ENCODE measurements at places on chromosomes 11 and 22. TPM values are rescaled to one million over a fixed set of nuclear protein-coding genes. Genes with fewer than 3 reads are reported as not detected.

- H3K4me1 ChIP-seq = no peaks in the 10 kb centered on the region
- no peak for DNase-seq
- H3K36me3 ChIP-seq = no peaks in the 10 kb centered on the region
- H3K4me3 ChIP-seq = no peak overlapping the region
- H3K27ac ChIP-seq = no peak overlapping the region
Measured at GRCh38 chr11:125871391-125872137, 15.9 kb upstream of the HYLS1 start.

DNA sequence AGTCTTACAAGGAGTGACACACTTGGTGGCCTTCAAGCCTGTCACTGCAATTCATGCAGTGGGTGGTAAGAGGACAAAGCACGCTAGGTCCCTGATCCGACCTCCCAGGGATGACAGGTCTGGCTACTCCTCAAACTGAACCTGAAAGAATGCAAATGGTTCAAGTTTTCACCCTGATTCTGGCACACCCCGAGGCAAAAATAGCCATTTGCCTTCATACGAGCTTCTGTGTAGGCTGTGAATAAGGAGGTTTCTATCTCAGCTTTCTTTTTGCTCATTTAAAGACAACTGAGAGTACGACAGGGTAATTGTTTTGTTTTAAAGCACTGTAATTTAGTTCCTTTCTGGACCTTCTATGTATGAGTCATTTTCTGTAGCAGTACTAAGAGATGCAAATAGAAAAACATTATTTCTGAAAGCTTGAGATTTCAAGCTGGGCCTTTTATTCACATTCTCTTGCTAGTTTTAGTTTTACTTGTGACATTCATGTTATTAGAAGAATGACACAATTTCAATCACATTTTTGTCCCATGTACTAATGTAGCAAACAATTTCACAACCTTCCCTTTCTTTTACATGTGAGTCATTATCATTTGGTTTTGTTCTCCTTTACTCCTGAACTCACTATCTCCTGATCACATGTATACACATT lies 56.6 kb upstream of the FDX1 start:
- H3K36me3 ChIP-seq = no peaks in the 10 kb centered on the region
- no peak overlapping the region for H3K27ac ChIP-seq
- H3K4me1 ChIP-seq = no peaks in the 10 kb centered on the region

DNA sequence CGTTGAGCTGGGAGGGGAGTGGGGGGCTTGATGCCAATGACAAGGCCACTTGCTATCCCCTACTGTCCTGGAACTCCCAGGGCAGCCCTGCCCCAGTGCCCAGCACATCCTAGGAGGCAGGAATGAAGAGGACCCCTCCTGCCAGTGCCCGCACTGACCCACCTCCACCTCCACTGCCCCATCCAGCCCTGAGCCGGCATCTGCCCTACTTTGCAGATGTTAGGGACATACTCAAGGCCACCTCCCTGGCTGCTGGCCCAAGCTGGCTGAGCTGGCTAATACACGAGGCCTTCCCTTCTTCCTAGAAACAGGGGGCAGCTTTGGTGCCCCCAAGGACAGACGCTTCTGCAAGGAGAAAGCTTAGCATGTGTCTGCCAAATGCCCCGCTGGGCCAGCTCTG lies 10.8 kb downstream of the DHCR7 start:
- DNase-seq = no peak
- H3K4me3 ChIP-seq = no peak overlapping the region
- H3K36me3 ChIP-seq = peaks cover 3% of the 10 kb centered on the region
- H3K4me1 ChIP-seq = no peaks in the 10 kb centered on the region

- H3K36me3 ChIP-seq = peaks cover 1% of the 10 kb centered on the region
- H3K27me3 ChIP-seq = no peaks in the 10 kb centered on the region
- no peak for DNase-seq
- no peak overlapping the region for H3K4me3 ChIP-seq
Measured at GRCh38 chr22:50503475-50504145, 3.9 kb downstream of the LMF2 start.

Gene FAT3
- total RNA-seq = 14.8 TPM

Gene FGF4
- total RNA-seq = not detected

Gene INS
- total RNA-seq = 2.1 TPM

Gene OR51E2
- total RNA-seq = 1.2 TPM
